ENCODE measurements at places on chromosomes 16 and 17.

- no peak for DNase-seq
Measured at GRCh38 chr17:19719355-19720209, 3.2 kb upstream of the SLC47A2 start.

GRCh38 chr16:57637424-57637823 is 9.0 kb downstream of the ADGRG1 start:
- no peak for DNase-seq

GRCh38 chr17:9897372-9897968 is 7.6 kb downstream of the RCVRN start:
- no peak for DNase-seq

DNA sequence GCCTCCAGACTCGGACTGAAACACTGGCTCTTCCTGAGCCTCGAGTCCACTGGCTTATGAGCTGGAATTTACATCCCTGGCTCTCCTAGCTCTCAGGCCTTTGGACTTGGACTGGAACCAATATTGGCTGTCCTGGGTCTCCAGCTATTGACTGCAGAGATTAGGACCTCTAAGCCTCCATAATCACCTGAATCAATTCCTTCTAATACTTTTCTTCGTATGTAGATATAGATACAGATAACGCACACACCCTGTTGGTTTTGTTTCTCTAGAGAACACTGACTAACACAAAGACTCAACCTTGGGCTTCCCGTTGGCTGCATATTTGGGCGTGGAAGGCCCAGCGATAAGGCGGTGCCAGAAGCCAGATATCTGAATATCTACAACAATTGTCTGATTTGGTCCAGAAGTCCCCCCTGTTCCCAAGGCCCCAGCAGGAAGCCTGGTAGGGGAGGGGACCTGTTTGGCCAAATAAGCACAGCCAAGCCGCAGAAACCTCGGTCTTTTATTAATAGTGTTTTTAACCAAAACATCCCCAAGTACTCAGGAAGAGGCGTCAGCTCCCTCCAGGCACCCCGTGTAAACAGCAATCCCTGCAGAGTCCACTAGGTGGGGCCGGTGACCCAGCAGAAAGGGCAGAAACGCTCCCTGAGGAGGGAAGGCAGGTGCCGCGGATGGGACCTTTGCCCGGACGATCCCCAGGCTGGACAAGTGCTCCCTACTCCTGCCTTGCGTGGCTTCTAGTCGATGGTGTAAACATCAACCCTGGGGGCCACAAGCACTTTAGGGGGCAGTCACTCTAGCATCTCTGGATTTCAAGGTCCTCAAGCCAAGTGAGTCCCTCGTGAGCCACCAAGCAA is 57.0 kb downstream of the ABR start:
- peak; percentile 79 for DNase-seq

DNA sequence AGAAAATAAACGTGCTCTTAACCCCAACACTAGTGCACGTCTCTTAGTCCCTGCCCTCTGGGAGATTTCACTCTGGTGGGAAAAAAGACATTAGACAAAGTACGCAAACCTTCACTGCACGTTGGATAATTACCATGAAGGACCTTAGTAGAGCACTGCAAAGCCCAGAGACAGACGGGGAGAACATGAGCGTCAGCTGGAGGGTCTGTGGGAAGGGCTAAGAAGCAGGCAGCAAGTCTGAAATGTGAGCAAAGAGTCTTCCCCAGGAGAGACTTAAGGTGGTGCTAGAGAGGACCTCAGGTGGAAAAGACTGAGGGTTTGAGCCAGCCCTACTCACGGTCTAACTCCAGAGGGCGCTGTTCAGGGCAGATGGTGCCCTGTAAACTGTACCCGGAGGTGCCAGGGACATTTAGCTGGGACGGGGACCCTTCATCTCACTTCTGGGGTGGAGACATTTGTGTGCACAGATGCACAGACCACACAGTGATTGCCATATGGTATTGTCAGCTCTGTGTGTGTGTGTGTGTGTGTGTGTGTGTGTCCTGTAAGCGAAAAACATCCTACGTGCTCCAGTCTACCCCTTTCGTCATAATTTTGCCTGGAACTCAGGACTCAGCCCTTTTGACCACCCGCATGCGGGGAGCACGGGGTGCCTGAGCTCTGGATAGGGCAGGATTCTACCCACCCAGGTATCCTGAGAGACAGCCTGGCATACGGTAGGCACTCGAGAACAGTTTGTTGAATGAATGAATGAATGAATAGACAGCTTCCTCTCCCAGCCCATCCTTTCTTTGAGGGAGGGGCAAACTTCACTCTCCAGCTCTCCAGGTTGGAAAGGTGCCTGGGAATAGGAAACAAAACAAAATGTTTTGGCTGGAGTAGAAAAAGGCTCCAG is 10.1 kb upstream of the STAC2 start:
- DNase-seq: no peak

DNA sequence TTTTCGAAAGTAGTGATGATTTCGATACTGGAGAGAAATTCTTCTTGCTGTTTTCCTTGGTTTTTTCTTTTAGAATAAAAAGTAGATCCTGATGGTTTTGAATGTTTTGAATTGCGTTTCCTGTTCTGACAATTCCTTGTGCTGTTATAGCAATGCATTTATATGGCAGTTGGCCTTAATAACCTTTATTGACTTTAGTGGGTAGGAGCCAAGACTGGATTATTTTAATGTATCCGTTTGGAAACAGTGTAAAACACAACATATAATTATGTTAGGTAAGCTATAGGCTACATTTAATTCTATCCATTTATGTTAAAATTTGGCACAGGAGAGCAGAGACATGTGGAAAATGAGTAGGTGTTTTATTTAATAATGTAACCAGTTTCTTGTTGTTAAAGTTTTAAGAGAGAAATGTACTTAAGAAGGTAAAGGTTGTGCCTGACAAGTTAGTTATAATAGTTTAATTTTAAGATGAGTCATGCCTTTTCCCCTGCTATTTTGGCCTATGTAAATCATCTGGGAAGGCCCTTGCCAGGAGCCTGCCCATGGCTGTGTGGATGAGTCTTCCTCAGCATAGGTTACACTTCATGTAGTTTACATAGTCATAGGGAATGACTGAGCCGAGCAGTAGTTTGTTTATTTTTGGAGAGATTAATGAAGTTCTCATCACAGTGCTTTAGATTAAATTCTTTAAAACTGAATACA is 189.9 kb downstream of the FTO start:
- no peak for DNase-seq

DNA sequence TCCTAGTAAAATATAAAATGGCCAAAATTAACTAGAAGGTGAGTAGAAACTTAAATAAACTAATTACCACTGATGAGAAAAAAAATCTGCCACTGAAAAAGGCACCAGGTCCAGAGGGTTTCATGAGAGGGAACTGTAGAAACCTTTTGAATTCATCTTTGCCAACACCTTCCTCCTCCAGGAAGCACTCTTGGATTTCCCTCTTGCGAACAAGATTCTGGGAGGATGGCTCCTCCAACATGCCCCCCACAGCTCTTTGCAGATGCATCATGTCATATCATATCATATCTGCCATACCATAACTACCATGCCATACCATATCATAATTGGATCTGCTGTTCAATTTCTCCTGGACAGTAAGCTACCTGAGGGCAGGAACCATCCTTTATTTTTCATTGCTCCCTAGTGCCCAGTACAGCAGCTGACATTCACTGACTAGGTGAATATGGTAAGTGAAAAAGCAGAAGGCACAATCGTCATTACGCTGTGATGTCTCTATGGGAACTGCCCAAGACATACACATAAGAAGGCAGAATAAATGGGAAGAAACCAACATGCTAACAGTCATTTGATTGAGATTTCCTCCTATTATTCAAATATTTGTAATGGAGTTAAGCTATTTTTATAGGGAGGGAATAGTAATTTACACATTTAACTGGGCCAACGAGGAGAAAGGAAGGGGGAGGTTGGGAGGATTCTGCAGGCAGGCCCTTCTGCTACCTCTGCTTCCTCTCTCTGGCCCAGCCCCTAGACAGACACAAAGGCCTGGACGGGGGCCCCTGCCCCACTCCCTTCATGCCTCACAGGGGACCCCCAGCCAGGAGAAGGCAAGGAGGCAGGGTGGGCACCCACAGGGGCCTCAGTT is 110.1 kb upstream of the SMURF2 start:
- DNase-seq: no peak

- DNase-seq: no peak
Measured at GRCh38 chr16:56709443-56710040, 20.4 kb upstream of the NUP93 start.

- DNase-seq: no peak
Measured at GRCh38 chr16:3672571-3673041, 18.1 kb downstream of the DNASE1 start.

DNA sequence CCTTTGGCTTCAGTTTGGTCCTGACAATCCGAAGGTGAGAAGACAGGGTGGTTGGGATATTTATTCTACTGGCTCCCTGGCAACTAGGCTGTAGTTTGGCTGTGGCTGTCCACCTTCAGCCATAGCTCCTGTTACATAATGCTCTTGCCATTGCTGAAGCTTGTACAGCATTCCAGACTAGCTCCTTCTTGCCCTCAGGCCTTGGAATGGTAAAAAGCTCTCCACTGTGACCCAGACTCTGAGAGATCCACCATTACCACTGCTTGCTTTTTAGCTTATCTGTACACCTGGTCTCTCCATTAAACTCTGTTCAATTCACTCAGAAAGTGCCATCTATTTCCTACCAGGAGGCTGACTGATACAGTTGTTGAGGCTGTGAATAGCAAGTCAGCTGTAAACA is 231.8 kb upstream of the MON1B start:
- DNase-seq: no peak

DNA sequence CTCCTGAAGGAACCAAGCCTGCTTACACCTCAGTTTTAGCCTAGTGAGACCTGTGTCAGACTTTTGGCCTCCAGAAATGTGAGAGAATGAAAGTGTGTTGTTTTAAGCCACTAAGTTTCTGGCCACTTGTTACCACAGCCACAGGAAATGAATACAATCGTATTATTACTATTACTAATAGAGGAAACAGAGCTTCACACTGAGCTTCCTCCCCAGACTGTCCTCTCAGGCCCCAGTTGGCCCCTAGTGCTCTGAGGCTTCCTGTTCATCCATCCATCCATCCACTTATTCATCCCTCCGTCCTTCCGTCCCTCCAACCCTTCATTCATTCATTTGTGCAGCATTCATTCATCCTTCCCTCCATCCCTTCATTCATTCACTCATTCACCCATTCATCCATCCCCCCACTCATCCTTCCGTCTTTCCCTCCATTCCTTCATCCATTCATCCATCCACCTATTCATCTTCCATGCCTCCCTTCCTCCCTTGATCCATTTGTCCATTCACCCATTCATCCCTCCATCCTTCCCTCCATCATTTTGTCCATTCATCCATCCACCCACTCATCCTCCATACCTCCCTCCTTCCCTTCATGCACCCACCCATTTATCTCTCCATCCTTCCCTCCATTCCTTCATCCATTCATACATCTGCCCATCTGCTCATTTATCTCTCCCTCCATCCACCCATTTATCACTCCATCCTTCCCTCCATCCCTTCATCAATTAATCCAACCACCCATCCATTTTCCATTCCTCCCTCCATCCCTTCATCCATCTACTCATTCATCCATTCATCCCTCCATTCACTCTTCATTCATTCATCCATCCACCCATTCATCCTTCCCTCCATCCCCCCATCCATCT is 95.0 kb downstream of the FOXL1 start:
- no peak for DNase-seq

GRCh38 chr16:85055493-85056210 is 28.1 kb downstream of the KIAA0513 start:
- DNase-seq: peak; percentile 92

DNA sequence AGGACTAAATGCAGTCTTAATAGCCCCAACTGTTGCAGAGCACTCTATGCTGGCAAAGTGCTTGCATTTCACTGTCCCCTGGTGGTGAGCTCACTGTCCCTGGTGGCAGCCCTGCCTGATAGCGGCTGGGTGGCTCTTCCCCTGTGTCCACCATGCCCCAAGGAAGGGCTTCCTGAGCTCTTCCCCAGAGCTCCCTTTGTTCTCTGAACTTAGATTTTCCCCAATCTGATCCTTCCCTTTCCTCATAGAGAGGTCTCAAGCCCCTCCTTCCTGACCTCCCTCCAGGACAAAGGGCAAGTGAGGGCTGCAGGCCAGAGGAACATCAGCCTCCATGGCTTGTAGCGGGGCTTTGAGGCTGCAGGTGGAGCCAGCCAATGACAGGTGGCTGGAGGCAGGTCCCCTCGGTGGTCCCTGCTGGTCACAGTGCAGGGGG is 17.0 kb downstream of the BEAN1 start:
- peak; percentile 13 for DNase-seq

- peak; percentile 77 for DNase-seq
Measured at GRCh38 chr17:82418001-82418986, at the start of the genes HEXD and OGFOD3. TSS of gene HEXD (plus strand) at chr17:82418347. CDS start at chr17:82419800, 1,453 bp downstream. TSS of gene OGFOD3 (minus strand) at chr17:82418586. CDS start at chr17:82418485, 101 bp downstream.

DNA sequence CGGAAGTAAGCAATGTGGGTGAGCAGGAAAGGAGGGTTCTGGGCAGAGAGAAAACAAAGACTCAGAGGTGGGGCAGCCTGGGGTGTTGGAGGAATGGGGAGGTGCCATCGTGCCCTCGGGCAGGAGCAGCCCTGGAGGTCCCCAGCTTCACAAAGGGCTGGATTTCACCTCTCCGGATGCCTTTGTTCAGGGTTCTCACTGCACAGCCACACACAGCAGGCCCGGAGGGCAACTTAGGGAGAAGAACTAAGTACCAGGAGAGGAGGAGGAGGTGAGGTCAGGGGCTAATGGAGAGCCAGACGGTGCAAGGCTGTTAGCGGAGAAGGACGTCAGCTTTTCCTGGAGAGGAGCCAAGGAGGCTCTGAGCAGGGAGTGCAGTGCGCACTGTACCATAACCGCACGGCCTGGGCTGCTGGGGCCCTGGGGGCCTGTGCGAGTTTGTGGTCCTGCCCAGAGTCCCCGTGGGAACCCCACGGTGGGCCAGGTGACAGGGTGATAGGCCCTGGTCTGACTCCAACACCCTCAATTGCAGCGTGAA is 9.3 kb downstream of the ARRB2 start:
- no peak for DNase-seq

DNA sequence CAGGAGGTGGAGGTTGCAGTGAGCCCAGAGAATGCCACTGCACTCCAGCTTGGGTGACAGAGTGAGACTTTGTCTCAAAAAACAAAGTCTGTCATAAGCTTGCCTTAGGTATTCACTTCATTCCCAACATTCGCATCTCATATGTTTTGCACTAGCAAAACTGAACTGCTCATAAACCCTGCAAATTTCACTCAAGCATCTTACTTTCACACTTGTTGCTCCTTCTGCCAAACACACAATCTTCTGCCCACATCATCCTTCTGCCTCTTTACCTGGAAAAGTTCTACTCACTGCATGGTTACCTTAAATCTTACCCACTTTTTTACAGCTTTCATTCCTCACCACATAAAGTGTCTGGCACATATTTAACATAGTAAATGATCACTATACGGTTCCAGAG is 152.5 kb downstream of the USP22 start:
- DNase-seq: no peak

DNA sequence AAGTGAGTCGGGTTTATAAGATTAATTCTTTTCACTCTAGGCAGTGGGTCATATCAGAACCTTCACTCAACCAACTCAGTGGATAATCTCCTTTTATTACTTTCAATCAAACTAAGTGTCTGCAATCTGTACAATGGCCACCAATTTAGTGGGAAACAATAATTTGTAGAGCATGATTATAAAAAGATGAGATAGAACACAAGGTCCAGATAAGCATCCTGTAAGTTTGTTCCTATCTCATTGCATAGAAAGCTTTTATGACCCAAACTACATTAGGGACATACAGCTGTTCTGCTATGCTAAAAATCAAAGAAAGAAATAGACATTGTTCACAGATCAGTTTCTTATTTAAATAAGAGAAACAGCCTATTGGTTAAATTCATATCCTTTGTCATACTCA is 341.4 kb upstream of the PSMD7 start:
- DNase-seq: no peak

- DNase-seq: no peak
Measured at GRCh38 chr16:88840600-88841215, 16.0 kb downstream of the GALNS start.
